ENCODE measurements at places on chromosomes 7 and 10. TPM values are rescaled to one million over a fixed set of nuclear protein-coding genes. Genes with fewer than 3 reads are reported as not detected.

OPN4 gene
- not detected for total RNA-seq

CCDC136 gene
- total RNA-seq, result 0.43 TPM

DKK1 gene
- 11.9 TPM for total RNA-seq

TRIL gene
- not detected for total RNA-seq

LRIT2 gene
- not detected for total RNA-seq

PIP4K2A gene
- 12.3 TPM for total RNA-seq

NUDCD3 gene
- 64.4 TPM for total RNA-seq

TACC2 gene
- total RNA-seq, result 7.0 TPM

GDF2 gene
- total RNA-seq, result not detected

MYO1G gene
- total RNA-seq, result under 0.01 TPM

CAV1 gene
- 322 TPM for total RNA-seq

ADCY1 gene
- total RNA-seq, result 1.9 TPM

ADRA2A gene
- total RNA-seq, result not detected

MYL10 gene
- not detected for total RNA-seq

RELN gene
- 0.21 TPM for total RNA-seq

WNT2 gene
- not detected for total RNA-seq

PRKCQ gene
- 2.3 TPM for total RNA-seq

CAMK2B gene
- 0.72 TPM for total RNA-seq

VPS37D gene
- total RNA-seq, result 2.6 TPM

FIGNL1 gene
- 7.0 TPM for total RNA-seq

LGI1 gene
- total RNA-seq, result not detected

TUBAL3 gene
- 0.72 TPM for total RNA-seq

TBC1D12 gene
- total RNA-seq, result 11.6 TPM

AKR1C2 gene
- 721 TPM for total RNA-seq

CPA2 gene
- not detected for total RNA-seq

PRKAR2B gene
- 0.24 TPM for total RNA-seq

FANK1 gene
- total RNA-seq, result 1.7 TPM

GRM3 gene
- total RNA-seq, result not detected

FKBP6 gene
- not detected for total RNA-seq

CC2D2B gene
- total RNA-seq, result not detected

IRF5 gene
- total RNA-seq, result 8.9 TPM

UNCX gene
- total RNA-seq, result not detected

OPALIN gene
- total RNA-seq, result not detected

AUTS2 gene
- total RNA-seq, result 8.7 TPM

PON1 gene
- total RNA-seq, result not detected

FOXI2 gene
- not detected for total RNA-seq

STEAP1 gene
- 20.0 TPM for total RNA-seq

MRPL32 gene
- total RNA-seq, result 63.6 TPM

BAIAP2L1 gene
- 25.6 TPM for total RNA-seq

CD36 gene
- total RNA-seq, result 14.7 TPM

CALHM1 gene
- total RNA-seq, result not detected

KLF14 gene
- total RNA-seq, result not detected

CCDC172 gene
- total RNA-seq, result not detected

TUBB8 gene
- total RNA-seq, result not detected

NYAP1 gene
- 1.4 TPM for total RNA-seq

FLNC gene
- 8.0 TPM for total RNA-seq

SMIM30 gene
- total RNA-seq, result 68.9 TPM

ACSL5 gene
- under 0.01 TPM for total RNA-seq

HOXA9 gene
- total RNA-seq, result 4.3 TPM

NRBF2 gene
- total RNA-seq, result 32.2 TPM

COL28A1 gene
- 0.24 TPM for total RNA-seq
